ENCODE measurements at places on chromosomes 7 and 10.

- no peak for DNase-seq
Measured at GRCh38 chr10:130882906-130883305, 428.6 kb downstream of the TCERG1L start.

GRCh38 chr10:58514111-58514770, 1.6 kb downstream of the BICC1 start:
- DNase-seq, result no peak

DNA sequence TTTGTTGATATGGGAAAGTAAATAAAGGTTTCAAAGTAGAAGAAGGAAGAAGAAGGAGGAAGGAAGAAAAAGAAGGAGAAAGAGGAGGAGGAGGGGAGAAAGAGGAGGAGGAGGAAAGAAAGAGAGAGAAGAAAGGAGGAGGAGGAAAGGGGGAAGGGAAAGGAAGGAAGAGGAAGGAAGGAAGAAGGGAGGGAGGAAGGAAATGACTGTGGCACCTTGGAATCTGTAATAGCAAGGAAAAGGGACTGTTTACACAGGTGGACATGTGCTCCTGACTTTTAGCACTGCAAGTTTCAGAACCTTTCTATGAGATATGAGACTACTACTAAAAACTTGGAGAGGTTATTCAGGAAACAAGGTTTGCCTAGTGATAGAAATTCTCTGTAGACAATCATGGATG, 153.2 kb downstream of the BTAF1 start:
- DNase-seq, result no peak

GRCh38 chr7:150322833-150323681, at the start of the genes ACTR3C and LRRC61:
TSS of gene ACTR3C (minus strand) at chr7:150323545. CDS start at chr7:150295296, 28,249 bp downstream.
TSS of gene LRRC61 (plus strand) at chr7:150323355. CDS start at chr7:150336862, 13,507 bp downstream.
- peak; percentile 73 for DNase-seq

DNA sequence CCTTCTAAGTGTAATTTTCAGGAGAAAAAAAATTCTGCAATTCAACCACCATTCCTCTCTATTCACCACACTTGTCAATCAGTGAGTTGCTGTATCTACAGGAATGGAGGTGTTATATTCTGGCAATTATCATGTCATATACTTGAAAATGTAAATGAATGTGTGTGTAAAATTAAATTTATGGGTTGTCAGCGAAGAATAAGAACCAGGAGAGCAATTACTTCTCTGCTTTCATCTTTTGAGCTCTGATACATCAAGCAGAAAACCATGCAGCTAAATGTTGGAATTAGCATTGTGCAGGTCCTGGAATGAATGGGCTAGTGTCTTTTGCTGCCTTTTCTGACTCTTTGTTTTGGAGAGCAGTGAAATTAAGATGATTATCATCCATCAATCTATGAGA, 207.6 kb downstream of the FOXP2 start:
- DNase-seq, result no peak

Data from type B pancreatic cell (in vitro differentiated cells).